GDM1 (cell line): ENCODE measurements at places on chromosomes 2 and 18.

DNA sequence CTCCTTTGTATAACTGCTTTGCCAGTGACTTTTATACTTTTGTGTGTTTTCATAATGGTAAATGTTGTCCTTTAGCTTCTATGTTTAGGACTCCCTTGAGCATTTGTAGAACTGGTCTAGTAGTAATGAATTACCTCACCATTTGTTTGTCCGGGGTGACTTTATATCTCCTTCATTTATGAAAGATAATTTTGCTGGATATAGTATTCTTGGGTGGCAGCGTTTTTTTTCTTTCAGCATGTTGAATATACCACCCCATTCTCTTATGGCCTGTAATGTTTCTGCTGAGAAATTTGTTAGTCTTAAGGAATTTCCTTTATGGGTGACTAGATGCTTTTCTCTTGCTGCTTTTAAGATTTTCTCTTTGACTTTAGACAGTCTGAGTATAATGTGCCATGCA is 56.0 kb downstream of the GPC1 start:
- no peak for DNase-seq

GRCh38 chr2:11352781-11353537 is 8.5 kb upstream of the ROCK2 start:
- no peak for DNase-seq

DNA sequence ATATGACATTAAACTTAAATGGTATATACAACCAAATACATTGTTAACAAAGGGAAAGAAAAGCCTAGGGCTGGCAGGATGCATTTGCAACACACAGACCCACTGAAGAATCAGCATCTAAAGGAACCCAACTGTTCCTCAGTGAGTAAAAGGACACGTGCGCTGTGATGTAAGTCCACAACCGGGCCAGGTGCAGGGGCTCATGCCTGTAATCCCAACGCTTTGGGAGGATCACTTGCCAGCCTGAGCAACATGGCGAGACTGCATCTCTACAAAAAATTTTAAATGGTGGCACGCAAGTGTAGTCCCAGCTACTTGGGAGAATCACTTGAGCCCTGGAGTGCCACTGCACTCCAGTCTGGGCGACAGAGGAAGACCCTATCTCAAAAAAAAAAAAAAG is 3.9 kb downstream of the DTNB start:
- no peak for DNase-seq

DNA sequence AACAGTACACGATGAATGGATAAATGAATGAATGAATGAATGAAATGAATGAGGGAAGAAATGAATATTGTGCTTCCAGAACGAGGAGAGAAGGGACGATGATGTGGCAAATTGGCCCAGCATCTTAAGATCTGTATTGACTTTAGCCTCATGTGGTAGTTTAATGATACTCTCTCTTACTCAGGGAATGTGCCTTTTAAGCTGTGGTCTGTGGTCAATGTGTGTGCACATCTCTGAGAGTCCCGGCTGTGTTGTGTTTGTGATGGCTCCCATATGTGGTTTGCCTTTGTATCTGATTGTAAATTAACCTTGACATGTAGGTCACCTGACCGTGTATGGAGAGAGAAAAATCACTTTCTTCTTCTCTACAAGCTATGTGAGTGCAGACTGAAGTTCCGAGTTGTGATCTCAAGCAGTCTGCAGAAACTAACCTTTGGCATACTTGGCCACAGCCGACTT is 91.2 kb downstream of the NEDD4L start:
- DNase-seq: no peak

GRCh38 chr2:113039158-113039557 is 13.5 kb downstream of the IL36B start:
- no peak for DNase-seq

- no peak for DNase-seq
These were observed 24.1 kb upstream of the TNS1 start for GRCh38 chr2:218026676-218027425.

DNA sequence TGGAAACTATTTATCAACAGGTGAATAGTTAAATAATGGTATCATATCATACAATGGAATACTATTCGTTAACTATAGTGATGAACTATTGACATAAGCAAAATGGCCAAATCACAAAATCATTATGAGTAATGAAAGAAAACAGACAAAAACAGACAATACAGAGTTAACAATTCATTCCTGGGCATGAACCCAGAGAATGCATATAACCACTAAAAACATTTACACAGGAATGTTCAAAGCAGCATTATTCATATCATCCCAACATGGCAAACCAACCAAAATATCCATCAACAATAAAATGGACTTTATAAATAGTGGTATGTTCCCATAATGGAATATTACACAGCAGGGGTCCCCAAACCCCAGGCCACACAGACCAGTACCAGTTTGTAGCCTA is 131.2 kb upstream of the CYP1B1 start:
- DNase-seq: no peak
